ENCODE measurements at places on chromosomes 6 and 20.
A peak's percentile ranks its signal among the peaks of the same experiment; 100 is the strongest.

- DNase-seq = no peak
Measured at GRCh38 chr6:113188962-113189361, 668.2 kb upstream of the MARCKS start.

DNA sequence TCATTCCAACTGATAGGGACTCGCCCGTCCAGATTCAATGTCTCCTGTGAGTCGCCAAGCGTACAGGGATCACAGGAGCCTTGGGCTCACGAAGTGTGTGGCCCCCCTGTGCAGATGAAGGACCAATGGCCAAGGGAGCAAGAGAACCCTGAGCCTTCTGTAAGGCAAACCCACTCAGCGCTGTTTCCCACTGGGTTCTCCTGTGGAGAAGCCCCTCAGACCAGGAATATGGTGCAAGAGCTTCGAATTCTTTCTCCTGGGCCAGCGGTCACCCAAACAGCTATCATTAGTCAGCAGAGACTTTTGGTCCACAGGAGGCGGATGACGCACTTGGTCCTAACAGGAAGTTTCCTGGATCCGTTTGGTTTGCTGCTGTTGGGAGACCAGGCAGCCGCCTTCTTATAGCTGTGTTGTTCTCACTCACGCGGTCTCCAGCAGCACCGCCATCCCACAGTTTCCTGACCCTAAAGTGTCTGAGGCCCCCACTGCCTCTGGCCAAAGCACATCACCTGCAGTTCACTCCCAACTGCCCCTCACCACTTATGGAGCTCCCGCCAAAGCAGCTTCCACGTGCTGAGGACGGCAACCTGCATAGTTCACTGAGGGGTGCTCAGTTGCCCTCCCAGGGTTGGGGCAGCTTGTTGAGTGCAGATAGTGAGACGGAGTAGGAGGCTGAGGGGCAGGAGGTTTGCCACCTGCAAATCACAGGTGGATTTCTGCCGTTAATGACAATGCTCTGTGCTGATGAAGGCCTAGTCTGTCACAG lies 268.6 kb downstream of the ERMARD start:
- no peak for DNase-seq

- DNase-seq = no peak
Measured at GRCh38 chr6:69887026-69887425, 20.7 kb downstream of the COL19A1 start.

- no peak for DNase-seq
Measured at GRCh38 chr6:36962874-36963273, 8.3 kb downstream of the PI16 start.

DNA sequence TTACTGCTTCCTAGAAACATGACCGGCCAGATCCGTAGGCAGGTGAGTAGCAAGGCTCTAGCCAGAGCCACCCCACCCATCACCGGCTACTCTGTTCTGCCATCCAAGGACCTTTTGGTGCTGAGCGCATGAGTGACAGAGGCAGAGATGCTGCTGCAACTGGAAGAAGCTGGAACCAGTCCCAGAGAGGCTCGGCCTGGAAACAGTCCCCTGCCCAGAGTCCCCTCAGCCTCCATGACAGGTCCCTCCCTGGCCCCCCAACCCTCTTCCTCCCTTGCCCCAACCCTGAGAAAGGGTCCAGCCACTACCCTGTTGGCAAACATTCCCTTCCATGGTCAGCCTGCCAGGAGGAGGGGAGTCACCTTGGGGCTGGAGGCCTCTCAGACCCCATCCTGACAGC lies 31.9 kb downstream of the BPIFB4 start:
- DNase-seq = no peak

GRCh38 chr6:157989541-157990289 lies 8.1 kb downstream of the SYNJ2 start:
- DNase-seq = peak; percentile 90

- no peak for DNase-seq
Measured at GRCh38 chr20:40955326-40955725, 73.3 kb upstream of the TOP1 start.

GRCh38 chr6:123550052-123550617 lies 86.6 kb downstream of the TRDN start:
- DNase-seq = no peak

- DNase-seq = no peak
Measured at GRCh38 chr20:62901891-62902290, 24.4 kb downstream of the DIDO1 start.

DNA sequence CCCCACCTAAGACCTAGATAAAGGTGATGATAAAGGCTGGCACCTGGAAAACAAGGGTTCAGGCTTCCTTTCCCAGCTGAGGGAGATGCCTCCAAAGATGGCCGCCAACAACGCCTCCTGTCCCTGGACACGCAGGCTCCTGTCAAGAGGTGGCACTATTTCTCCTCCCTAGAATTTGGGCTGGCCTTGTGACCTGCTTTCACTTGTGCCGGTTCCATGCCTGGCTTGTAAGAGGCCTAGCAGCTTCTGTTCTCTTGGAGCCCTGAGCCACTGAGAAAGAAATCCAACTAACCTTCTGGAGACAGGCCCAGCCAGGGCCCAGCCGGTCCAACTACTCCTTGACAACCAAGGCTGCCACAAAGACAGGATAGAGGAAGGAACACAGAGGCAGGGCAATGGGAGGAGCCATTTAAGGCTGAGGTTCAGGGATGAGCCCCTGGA lies 60.2 kb upstream of the RALY start:
- DNase-seq = peak; percentile 75

DNA sequence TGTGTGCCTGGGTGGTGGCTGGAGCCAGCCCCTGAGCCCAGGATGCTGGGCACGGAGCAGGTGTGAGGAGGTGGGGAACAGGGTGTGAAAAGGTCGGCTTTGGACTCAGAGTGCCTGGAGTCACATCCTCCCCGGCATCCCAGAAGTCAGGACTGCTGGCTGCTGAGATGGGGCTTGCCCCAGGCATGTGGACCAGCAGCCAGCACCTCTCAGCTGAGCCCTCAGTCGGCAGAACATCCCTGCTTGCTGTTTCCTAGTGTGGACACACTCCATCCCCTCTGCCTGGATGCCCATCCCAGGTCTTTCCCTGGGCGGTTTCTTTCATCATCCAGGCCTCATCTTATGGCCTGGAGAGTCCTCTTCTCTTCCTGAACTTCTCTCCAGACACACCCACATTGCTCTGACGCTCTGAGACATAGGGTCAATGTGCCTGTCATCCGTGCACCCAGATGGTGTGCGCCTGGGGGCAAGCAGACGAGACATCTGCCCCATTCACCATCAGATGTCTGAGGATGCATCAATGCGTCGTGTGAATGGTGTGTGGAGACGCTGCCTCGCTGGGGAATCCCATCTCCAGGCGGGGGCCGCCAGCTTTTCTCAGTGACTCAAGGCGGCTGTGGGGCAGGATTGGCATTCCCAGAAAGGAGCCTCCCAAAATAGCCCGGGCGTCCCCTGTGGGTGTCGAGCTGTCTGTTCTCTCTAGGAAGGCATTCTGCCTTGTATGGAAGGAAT lies 104.2 kb downstream of the SYCP2 start:
- peak; percentile 12 for DNase-seq

- DNase-seq = peak; percentile 5
Measured at GRCh38 chr6:128731249-128732165, 151.4 kb upstream of the LAMA2 start.

DNA sequence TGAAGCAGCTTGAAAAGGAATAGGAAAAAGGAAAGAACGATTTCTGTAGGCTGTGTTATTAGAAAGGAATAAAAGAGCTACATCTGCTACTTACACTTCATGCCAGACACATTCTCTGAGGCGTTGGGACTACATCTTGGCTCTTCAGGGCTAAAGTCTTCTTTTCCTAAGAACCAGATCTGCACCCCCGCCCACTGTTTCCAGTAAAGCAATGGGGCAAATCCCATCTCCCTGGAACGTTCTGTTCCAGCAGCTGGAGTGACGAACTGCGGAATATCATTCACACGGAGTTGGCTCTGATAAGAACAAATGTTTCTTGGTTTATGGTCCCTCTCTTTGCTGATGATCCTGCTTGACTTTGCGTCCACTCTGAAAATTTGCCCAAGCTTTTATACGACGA lies 26.9 kb downstream of the FAM50B start:
- DNase-seq = no peak

DNA sequence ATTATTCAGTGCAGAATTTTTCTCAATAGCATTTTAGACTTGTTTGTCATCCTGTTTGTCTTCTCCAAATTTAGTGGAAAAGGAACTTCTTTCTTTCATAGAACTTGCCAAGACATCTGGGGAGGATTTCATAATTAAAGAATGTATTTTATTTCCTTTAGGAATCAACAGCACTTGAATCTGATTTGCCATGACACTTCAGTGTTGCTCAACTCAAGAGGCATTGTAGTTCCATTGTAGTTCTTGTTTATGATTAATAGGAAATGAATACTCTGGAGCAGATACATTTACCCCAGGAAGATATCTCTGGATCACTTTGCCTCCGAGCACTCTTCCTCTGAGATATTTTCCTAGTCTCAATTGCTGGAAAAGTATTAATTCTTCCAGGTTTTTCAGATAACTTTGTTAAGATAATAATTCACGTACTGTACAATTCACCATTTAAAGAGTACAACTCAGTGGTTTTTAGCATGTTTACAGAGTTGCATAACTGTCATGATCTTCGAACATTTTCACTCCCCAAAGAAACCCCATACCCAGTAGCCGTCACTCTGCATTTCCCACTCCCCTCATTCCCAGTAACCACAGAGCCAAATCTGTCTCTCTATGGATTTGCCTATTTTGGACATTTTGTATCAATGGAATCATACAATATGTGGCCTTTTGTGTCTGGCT lies 29.7 kb downstream of the AKAP12 start:
- DNase-seq = no peak

DNA sequence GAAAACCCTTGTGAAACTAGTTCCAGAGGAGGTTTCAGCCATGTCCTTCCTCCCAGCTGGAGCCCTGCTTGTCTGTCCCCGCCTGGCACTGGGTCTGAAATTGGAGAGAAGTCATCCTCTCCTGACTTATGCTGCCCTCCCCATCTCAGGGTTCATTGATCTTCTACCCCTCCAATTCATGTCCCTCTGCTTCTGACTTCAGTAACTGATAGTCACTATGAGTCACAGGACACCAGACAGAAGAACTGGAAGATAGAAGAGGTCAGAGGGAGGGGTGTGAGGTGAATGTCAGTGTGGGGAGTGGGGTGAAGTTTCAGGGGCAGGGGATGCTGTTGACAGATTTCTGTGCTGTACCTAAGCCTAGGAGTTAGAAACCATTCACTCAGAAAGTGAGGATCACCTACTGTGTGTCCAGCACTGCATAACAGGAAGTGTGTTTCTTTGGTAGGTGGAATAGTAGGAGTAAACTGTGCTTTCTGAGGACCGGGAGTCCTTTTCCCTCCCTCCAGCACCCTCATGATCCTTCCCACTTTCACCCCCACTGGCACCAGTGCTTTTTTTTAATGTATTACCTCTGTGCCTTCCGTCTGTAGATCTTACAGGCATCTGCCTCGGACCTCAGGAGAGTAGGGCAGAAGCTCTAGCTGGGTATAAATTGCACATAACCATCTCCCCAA lies 627 bp upstream of the RPP21 start:
- DNase-seq = no peak

- DNase-seq = no peak
Measured at GRCh38 chr6:47587493-47587892, 109.9 kb downstream of the CD2AP start.

DNA sequence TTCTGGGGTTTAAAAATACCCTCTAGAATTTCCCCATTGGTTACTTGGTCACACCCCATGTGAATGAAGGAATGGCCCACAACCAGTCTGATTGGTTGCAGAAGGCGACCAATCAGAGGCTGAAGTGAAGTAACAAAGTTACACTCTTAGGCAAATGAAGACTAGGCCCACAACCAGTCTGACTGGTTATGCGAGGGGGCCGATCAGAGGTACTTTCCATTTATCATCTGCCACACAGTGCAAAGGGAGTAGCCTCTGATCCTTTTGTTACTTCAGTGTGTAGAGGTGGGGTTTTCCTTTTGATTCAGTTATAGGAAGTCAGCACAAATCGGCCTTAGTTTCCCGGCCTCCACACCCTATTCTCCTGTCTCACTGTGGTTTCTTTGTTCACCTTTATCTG lies 61.2 kb upstream of the SGK1 start:
- no peak for DNase-seq

DNA sequence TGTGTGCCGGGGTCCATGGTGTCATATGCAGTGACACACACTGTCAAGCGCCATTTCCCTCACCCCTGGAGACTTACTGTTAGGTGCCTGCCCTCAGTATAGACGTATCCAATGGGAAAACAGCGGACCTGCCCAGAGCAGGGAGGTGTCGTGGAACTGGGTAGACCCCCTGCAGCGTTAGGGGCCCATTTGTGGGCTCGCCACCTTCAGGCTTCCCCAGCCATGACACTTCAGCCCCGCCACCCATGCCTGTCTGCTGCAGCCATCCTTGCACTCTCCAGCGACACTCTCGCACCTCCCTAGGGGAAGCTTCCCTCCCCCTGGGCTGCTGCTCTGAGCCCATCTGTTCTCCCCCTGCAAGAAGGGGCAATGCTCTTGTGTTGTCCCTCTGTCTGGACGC lies 43.2 kb downstream of the STK35 start:
- no peak for DNase-seq

- DNase-seq = no peak
Measured at GRCh38 chr6:15914553-15914952, 214.3 kb upstream of the MYLIP start.

GRCh38 chr20:49987015-49987867 lies 4.5 kb downstream of the SNAI1 start:
- DNase-seq = no peak

DNA sequence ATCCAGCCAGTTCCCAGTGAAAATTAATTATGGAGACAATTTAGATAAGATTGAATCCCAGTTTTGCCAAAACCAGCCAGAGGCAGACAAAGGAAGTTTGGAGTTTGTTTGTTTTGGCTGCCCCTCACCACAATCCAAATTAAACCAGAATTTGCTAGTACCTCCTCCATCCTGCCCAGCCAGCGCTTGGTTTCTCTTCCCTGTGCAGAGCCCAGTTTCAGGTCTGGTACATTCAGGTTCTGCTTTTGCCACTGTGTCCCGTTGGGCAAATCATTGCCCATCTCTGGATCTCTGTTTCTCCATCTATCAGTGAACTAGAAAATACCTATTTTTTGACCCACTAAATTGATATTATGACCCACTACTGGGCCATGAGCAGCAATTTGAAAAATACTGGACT lies 26.4 kb downstream of the FOXP4 start:
- DNase-seq = no peak

- DNase-seq = no peak
Measured at GRCh38 chr6:155419161-155419560, 36.5 kb downstream of the NOX3 start.

GRCh38 chr6:148855744-148856143 lies 108.9 kb downstream of the UST start:
- no peak for DNase-seq

- peak; percentile 31 for DNase-seq
Measured at GRCh38 chr6:20866036-20866435, 331.8 kb downstream of the CDKAL1 start.

GRCh38 chr20:33147299-33147698 lies 20.7 kb upstream of the BPIFA2 start:
- DNase-seq = no peak

DNA sequence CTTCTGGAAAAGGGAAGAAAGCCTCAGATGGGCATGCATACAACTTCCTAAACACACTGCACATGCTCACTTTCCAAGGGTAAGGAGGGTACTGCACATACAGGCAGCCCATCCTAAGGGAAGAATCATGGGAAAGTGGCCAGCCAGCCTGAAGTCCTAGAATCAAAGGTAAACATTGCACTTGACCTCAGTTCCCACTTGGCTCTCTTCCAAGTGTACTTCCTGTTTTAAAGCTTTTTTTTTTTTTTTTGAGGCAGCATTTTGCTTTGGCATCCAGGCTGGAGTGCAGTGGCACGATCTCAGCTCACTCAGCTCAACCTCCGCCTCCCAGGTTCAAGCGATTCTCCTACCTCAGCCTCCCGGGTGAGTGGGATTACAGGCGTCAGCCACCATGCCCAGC lies 225.3 kb upstream of the EPHA7 start:
- DNase-seq = no peak

GRCh38 chr6:134593024-134593423 lies 275.1 kb upstream of the SGK1 start:
- DNase-seq = no peak
